ENCODE measurements at places on chromosomes 7 and 10. TPM values are rescaled to one million over a fixed set of nuclear protein-coding genes. Genes with fewer than 3 reads are reported as not detected.
A peak's percentile ranks its signal among the peaks of the same experiment; 100 is the strongest.

The MSMB gene
- not detected for total RNA-seq

The JAKMIP3 gene
- total RNA-seq, result 0.57 TPM

The DHTKD1 gene
- total RNA-seq, result 24.7 TPM

The GIMAP8 gene
- total RNA-seq, result 11.9 TPM

The C10orf105 gene
- total RNA-seq, result not detected

The ATG9B gene
- total RNA-seq, result not detected

The MRC1 gene
- total RNA-seq, result 9.3 TPM

- no peak for DNase-seq
Observed at GRCh38 chr10:30000802-30001571, 58.4 kb downstream of the JCAD start.

DNA sequence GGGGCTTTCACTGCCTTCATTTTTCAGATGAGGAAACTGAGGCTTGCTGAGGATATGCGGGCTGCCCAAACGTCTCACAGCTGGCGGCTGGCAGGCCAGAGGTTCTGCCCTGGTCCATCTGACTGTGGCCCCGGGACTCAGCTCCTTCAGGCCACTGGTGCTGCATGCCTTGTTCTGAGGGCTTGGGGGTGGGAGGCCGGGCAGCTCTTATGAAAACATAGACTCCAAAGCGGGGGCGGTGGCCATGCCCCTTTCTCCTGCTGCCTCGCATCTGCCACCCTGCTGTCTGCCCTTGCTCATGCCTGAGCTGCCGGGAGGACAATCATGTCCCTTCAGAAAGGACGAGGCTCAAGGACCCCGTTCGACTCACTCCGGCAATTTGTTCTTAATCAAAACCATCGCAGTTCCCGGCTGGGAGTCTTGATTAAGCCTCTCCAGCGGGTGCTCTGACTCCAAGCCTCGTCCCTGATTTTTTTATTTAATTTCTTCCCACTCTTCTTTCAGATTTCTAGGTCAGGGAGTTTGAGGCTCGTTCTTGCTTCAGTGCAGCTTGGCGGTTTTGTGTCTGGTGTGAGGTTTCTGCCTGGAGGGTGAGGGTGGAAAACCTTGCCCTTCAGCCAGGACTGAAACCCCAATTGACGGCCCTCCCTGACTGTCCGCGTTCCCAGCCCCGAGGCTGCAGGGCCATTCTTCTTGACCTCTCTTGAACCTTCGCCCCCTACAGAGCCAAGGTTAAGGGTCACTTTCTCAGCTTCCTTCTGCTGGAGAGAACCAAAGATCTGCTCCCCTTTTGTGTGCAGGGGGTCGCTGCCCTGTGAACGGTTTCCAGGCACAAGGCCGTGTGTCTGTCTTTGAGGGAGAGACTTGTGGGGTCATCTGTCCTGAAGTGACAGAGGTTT lies 120.8 kb downstream of the DNAJB6 start:
- DNase-seq, result peak; percentile 28

GRCh38 chr10:29370097-29371092 lies 81.5 kb downstream of the LYZL1 start:
- DNase-seq, result no peak

- peak; percentile 74 for DNase-seq
Observed at GRCh38 chr7:101792051-101792681, 25.3 kb upstream of the CUX1 start.

DNA sequence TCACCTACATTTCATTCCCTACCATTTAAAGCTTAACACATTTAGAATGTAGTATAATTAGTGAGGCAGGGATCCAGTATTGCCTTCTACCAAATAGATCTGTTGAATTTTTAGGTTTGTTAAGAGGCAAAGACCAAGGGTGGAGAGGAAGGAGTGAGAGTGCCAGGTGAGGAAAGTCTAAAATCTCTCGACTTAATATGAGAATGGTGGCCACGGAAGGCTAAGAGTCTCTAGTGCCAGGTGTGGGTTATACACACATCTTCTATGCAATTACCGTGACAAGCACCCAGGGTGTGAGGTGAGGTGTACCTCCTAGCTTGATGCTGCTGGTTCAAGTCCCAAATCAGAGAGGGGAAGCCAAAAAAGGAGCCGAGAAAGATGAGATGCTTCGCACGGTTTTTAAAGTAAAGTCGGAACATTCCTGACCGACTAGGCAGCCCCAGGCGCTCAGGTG lies 439 bp downstream of the IQUB start:
- DNase-seq, result no peak

GRCh38 chr7:94655848-94656657 lies at the start of gene SGCE:
TSS of gene SGCE (minus strand) at chr7:94656133. CDS start at chr7:94656098, 35 bp downstream.
- DNase-seq, result peak; percentile 69

DNA sequence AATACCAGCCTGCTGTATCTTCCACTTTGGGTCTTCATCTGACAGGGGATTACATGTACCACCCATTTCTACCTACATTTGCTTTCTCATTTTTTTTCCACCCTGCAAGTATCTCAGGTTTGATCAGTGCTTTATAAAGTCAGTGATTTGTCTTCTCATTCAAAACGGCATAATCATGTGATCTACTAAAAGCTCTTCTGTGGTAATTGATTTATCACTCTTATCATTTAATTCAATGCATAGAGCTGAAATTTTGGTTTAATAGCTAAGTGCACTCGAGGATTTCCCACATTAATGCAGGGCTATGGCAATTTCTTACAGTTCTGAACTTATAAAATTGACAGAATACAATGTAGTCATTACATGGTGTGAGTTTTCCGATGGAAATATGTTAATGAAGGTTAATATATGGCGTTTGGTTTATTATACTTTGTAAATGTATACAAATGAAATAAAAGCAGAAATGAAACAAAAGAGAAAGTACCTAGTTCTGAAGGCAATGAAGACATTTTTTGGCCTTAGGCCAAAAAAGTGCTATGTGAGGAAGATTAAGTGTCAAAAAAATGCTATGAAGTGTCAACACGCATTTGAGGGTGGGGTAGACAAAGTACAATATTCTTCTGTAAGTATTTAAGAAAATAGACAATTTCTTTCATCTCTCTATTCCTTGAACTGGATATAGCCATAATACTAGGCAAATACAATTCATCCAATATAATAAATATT lies 457.3 kb downstream of the ETV1 start:
- DNase-seq, result no peak

DNA sequence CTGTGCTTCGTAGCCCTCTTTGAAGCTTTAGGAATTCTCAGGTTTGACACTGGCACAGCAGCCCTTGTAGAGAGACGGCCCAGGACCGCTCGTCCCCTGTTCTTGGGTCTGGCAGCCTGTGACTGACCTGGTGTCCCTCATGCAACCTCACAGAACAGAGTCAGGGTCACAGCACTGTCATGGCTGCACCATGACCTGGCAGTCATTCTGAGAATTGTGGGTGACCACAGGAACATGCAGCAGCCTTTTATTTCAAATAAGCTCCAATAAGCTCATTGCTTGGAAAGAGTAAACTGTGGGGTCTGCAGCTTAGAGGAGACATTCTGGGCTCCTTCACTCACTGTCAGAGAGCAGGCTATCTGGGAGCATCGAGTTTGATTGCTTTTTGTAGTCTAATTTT lies 42.5 kb downstream of the MYO1G start:
- DNase-seq, result no peak

GRCh38 chr7:80942261-80943041 lies 23.6 kb upstream of the SEMA3C start:
- DNase-seq, result peak; percentile 54

GRCh38 chr7:129675521-129675920 lies 64.0 kb downstream of the NRF1 start:
- no peak for DNase-seq
